ENCODE measurements at places on chromosomes 6 and 20.
A peak's percentile ranks its signal among the peaks of the same experiment; 100 is the strongest.

GRCh38 chr20:1568163-1568490 is 10.6 kb upstream of the SIRPD start:
- no peak for DNase-seq

DNA sequence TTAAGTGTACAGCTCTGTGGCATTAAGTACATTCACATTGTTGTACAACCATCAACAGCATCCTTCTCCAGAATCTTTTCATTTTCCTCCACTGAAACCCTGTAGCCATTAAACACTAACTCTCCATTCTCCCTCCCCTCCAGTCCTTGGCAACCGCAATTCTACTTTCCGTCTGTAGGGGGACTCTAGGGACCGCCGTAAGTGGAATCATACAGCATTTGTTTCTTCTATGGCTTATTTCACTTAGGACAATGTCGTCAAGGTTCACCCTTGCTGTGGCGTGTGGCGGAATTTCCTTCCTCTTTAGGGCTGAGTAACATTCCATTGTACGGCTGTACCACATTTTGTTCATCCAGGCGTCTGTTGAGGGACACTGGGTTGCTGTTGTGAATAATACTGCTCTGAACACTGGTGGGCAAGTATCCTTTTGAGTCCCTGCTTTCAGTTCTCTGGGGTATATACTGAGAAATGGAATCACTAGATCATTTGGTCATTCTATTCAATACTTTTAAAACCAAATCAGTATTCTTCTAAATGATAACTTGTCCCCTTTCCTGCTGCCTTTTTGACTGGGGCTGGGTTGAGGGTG is 50.7 kb downstream of the PPP1R3G start:
- DNase-seq, result peak; percentile 59

DNA sequence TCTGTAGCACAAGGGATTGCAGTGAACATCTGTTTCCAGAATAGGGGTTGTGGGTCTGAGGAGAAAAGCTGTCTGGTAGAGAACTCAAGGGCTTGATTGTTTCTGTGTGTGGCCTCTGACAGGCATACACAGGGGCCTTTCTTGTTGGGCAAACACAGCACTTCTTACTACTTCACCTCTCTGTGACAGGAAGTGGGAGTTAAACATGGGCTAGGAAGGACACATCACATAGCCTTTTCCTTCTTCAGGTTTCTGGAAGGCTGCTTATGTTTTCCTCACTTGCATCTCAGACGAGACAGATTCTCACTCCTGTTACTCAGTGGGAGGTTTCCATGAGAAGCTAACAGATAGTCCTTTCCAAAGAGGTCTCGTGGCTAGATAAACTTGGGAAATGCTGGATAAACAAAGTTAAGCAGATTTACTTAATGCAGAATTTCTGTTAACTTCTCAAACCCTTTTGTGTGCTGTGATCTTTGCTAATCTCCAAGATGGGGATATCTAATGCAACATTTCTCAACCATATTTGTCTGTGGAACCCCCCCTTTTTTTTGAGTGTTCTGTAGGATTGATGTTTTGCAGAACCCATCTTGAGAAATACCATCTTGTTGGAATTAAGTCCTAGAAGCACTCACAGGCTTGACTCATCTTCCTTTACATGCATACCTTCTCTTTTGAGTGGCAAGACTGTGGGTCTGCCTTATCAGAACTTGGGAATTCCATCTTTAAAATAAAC is 41.9 kb upstream of the RNF8 start:
- peak; percentile 45 for DNase-seq

DNA sequence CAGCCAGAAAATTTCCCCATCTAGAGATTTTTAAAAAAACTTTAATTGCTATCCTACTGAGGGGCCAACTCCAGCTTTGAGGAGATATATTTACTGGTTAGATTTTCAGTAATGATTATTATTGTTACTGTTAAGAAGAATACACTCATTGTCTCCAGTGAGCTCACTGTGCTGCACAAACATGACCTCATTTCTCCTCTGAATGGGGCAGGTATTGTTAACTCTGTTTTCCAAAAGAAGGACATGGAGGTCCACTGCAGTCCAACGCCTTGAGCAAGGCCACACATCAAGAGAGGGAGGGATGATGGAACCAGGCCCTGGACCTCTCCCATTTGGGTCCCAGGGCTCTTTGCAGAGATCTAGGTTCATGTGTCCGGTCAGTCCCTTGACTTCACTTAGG is 13.9 kb upstream of the SCUBE3 start:
- no peak for DNase-seq

- DNase-seq, result no peak
These were observed 214.5 kb upstream of the TENT5A start for GRCh38 chr6:81966968-81967367.

- DNase-seq, result peak; percentile 74
These were observed 59.7 kb upstream of the SNX9 start for GRCh38 chr6:157763129-157763903.

- DNase-seq, result no peak
These were observed 40.7 kb downstream of the DACT2 start for GRCh38 chr6:168278904-168279303.

DNA sequence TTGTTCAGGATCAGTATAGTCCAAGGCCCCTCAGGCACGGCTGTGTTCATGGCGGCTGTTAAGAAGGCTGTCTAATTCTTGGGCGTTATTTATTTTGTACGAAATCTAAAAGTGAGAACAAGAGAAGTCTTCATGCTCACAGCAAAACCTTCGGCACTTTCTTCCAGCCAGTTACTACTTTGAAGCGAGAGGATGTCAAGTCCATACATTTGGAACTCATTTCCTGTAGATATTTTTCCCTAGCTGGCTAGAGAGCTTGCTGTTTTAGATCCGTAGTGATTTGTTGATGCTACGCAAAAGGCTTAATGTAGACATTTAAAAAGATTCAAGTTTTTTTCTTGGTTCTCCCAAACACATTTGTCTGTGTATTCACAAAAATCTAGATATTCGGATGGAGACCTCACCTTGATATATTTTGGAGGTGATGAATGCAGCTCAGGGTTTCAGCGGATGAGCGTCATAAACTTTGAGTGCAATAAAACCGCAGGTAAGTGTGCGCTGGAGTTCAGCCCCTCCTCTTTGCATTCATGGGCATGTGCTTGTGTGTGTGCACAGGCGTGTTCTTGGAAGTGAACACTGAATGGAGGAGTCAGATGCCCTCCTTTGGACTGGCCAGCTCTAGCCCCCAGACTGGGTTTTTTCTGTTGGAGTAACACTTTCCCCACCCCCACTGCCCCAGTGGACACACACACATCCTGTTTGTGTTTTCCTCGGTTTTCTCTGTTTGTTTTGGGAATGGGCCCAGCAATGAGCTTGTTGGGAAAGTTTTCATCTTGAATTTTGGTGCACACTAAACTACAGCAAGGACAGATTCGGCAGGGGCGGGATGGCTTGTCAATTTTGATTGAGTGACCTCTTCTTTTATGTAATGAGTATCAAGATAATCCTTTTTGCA is 65.4 kb downstream of the IGF2R start:
- no peak for DNase-seq

DNA sequence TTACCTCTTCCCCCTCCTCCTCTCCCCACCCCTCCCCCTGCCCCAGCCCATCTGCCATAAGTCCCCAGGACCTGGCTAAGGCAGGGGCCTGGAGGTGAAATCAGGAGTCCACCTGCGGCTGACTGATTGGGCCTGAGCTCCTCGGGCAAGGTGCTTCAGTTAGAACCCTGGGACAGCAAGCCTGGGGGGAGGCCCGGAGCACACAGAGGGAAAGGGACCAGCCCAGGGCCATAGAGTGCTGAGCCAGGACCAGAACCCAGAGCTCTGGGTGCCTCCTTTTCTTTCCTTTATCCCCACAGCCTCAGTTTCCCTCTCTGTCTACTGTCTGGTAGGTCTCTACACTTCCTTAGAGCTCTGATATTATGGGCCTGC is 35.7 kb upstream of the VEGFA start:
- DNase-seq, result no peak

GRCh38 chr6:51926125-51926524 is 161.3 kb downstream of the PKHD1 start:
- DNase-seq, result no peak

- no peak for DNase-seq
These were observed 1574.9 kb downstream of the HACE1 start for GRCh38 chr6:103284835-103285234.

DNA sequence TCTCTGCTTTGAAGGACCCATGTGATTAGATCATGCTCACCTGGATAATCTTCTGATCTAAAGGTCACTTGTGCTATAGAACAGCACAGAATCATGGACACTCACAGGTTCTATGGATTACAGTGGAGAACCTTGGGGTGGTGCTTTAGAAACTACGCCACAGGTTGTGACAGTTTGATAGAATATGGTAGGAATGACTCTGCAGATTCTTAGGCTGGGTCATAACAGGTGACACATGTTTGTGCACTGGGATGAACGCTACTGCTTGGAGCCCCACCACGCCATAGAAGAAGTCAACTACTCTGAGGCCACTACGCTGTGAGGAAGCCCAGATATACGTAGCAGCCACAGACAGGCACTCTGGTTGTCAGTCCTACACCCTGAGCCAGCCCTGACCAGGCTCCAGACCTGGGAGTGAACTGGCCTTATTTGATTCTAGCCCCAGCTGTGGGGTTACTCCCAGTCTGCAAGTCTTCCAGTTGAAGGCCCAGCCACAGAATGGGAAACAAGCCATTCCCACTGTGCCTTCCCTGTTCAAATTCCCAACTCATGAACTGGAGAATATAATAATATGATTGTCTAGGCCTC is 99.0 kb upstream of the SLC24A3 start:
- no peak for DNase-seq

- DNase-seq, result no peak
These were observed 174.8 kb downstream of the SLC24A3 start for GRCh38 chr20:19387251-19387650.

- DNase-seq, result peak; percentile 42
These were observed 392.7 kb upstream of the ID4 start for GRCh38 chr6:19444481-19444880.

DNA sequence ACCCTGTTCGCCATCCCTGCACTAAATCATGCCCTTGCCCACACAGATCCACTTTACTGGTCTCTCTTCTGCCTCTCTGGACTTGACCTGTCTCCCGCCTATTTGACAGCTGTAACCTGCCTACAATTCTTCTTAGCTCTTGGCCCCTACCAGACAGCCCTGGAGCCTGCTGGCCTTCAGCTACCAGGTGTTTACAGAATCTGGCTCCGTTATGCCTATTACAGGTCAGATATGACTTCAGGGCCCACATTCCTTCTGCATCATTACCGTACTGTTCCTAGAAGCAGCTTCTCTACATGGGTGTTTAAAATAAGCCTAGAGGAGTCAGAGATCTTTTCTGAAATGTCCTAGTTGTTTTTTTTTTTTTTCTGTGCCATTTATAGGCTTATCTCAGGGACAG is 45.4 kb upstream of the CCN6 start:
- no peak for DNase-seq

- DNase-seq, result no peak
These were observed 56.0 kb downstream of the SMOC2 start for GRCh38 chr6:168496997-168497331.

GRCh38 chr6:104597541-104598050 is 262.1 kb downstream of the HACE1 start:
- peak; percentile 81 for DNase-seq

DNA sequence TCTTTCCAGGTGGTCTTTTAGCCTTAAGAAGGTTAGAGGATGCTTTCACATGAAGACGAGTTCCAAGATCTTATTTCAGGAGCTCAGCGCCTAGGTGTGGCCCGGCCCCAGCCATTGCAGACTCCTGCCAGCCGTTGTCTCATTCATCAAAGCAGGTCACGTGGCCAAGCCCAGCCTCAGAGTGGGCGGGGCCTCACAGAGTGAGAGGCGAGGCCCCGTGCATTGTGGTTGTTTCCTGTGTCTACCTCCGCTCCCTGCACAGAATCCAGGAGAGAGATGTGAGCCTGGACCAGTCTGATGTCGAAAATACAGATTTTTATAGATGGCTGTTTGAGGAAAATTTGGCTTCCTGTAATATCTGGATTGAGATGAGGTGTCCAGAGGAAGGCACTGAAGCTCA is 49.2 kb upstream of the CST5 start:
- DNase-seq, result no peak

GRCh38 chr20:45592574-45593189 is 13.6 kb upstream of the WFDC8 start:
- peak; percentile 68 for DNase-seq

DNA sequence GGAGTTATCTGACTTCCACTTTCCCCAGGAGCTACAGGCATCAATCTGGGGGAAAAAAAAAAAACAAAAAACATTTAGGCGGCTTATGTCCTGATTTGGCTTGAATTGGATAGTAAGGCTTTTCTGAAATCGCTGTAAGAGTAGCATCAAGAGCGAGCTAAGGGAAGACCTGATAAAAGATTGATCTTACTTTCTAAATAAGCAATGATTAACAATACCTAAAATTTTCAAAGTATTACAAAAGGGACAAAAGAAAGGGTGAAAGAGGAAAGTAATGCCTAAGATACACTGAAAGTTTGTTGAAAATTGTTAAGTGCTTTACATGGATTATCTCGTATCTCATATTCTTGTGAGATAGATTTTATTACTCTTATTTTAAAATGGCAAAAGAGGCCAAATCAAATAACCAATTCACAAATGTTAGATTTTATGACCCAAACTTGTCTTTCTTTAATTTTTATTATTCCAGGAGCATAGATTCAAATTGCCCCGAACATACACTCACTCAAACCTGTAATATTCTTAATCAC is 106.4 kb upstream of the PRSS16 start:
- no peak for DNase-seq

- peak; percentile 53 for DNase-seq
These were observed 28.3 kb downstream of the MRS2 start for GRCh38 chr6:24431045-24431451.

DNA sequence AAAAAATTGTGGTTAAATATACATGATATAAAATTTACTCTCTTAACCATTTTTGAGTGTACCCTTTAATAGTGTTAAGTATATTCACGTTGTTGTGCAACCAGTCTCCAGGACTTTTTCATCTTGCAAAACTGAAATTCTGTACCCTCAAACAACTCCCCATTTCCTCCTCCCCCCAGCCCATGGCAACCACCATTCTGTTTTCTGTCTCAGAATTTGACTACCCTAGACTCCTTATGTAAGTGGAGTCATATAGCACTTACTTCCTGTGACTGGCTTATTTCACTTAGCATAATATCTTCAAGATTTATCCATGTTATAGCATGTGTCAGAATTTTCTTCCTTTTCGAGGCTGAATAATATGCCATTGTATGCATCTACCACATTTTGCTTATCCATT is 5.1 kb downstream of the VPS16 start:
- no peak for DNase-seq

DNA sequence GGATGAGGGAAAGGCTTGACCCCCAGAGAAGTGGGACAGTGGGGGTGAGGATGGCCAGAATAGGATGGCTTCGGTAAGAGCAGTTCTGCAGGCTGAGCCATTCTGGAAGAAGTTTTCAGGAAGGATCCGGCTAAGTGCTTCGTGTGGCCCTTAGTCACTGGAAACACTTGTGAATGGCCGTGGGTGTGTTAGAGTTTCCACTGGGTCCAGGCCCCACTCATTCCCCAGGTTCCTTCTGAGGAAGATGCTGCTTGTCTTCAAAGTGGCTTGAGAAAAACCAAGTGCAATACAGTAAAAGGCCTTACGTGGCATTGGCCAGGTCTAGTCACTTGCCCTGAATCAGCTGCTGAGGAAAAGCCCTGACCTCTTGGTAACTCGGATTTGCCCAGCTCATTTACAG is 27.9 kb downstream of the MANBAL start:
- no peak for DNase-seq

All from fibroblast of skin of scalp (primary cell).